ENCODE measurements at places on chromosomes 4 and X.

- no peak for DNase-seq
Measured at GRCh38 chr4:33739884-33740632, 2504.3 kb downstream of the ARAP2 start.

GRCh38 chr4:6097581-6097980 lies 79.3 kb upstream of the C4orf50 start:
- no peak for DNase-seq

GRCh38 chr4:18050448-18050847 lies 28.9 kb upstream of the LCORL start:
- no peak for DNase-seq

GRCh38 chr4:98745366-98745765 lies 87.0 kb upstream of the TSPAN5 start:
- DNase-seq: no peak

GRCh38 chr4:25638806-25639205 lies 16.8 kb upstream of the SLC34A2 start:
- DNase-seq: no peak

DNA sequence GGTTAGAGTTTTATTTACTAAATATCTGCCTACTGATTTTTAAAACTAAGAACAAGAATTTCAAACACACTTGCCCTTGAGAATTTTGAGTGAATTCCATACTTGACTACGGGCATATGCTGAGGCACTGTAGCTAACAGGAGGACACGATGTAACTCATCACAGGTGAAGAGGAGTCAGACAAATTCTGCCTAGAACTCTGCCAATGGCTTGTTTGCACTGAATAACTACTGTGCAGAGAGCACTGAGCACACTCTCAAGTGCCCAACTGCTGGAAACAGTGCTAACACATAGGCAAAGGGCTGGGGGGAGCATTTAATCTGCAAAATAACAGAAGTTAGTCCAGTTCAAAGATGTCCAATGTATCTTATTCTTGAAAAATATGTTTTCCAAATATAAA lies 104.4 kb downstream of the WDFY3 start:
- DNase-seq: peak; percentile 2

- no peak for DNase-seq
Measured at GRCh38 chr4:120227554-120227953, 160.9 kb upstream of the MAD2L1 start.

GRCh38 chrX:55011294-55011693 lies 11.1 kb downstream of the APEX2 start:
- DNase-seq: no peak

DNA sequence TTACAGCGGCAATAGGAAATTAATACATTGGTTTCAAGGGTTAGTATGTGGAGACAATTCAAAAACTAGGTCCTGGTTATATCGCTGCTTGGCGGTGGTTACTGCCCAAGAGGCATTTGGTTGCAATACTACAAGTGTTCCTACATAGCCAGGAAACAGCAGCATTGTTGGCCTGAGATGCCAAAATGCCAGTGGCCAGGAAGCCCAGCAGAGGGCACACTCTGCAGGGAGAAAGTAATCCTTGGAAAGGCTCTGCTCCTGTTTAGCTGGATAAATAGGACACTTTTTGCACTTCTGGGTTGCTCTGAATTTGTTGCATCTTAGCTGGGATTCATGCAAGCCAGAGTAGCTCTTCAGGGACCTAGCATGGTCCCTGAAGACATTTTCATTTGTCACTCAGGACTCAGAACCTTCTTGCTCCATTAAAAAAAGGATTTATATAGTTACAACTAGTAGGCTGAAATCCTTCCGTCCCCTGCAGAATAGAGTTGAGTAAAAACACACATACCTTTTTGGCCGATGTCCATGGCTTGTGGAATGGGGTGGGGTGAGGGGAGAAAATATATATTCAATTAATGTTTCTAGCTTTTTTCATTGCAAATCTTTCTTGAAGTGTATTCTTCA lies 8.1 kb upstream of the GPR119 start:
- peak; percentile 29 for DNase-seq

GRCh38 chr4:33961761-33962160 lies 2282.6 kb downstream of the ARAP2 start:
- no peak for DNase-seq

DNA sequence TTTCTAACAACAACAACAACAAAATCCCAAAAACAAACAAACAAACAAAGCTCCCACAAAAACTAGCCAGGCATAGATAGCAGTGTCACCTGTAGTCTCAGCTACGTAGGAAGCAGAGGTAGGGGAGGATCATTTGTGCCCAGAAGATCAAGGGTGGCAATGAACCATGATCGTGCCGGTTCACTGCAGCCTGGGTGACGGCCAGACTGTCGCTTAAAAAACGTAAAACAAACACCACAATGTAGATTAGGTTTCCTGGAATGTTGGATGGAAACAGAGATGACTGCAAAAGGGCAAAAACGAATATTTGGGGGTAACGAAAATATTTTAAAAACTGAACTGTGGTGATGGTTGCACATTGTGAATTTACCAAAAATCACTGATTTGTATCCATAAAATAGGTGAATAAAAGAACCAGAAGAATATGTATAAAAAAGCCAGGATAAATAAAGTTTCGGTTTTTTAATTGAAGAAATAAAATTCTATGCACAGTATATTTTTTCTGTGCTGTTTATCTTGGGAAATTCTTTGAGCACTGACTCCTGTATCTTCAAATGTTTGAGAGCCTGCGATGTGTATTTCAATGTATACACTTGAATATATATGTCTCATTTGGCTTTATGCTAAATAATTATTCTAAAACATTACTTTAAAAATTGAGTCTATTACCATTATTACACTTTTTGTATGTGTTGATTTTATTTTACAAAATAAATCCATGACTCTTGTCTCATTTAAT lies 1477.0 kb downstream of the PCDH7 start:
- DNase-seq: no peak

DNA sequence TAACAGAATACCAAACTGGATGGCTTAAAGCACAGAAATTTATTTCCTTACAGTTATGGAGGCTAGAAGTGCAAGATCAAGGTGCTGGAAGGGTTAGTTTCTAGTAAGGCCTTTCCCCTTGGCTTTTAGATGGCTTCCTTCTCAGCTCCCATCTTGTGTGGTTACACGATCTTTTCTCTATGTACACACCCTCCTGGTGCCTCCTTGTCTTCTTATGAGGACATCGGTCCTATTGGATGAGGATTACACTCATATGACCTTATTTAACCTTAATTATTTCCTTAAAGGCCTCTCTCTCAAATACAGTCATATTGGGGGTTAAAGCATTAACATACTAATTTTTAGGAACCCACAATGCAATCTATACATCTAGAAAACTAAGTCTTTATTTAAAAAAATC lies 787.9 kb upstream of the GALNTL6 start:
- no peak for DNase-seq

DNA sequence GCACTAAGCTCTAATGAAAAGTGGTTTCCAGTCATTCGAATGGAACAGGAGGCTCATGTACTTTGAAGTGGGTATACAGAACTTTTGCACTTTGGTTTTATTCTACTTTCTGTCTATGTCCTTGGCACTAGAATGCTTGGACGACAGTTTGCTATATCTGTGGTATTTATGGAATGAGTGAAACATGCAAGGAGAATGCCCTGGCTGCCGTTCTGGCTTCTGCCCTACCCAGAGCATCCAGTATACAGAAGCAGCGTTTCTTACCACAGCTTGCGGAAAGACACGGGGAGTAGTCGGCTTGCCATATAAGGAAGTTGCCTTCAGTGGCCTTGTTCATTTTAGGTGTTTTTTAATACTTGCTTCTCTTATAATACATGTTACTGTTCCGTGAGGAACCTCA lies 98.0 kb downstream of the TBL1X start:
- DNase-seq: no peak

DNA sequence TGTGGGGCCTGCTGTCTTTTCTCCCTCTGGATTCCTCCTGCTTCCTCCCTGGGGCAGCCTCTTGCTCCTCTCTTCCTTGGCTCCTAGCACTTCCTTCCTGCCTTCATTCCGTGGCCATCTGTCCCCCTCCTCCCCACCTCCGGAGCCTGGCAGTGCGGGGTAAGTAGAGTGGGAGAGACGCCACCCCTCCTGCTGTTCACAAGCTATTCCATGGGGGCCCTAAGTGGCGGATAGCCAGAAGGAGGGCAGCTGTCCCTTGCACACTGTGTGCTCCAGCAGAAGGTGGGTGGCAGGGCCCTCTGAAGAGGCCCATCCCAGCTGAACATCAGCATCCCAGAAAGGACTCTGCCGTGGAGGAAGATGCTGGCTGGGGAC lies 27.4 kb downstream of the CCNQ start:
- DNase-seq: no peak

DNA sequence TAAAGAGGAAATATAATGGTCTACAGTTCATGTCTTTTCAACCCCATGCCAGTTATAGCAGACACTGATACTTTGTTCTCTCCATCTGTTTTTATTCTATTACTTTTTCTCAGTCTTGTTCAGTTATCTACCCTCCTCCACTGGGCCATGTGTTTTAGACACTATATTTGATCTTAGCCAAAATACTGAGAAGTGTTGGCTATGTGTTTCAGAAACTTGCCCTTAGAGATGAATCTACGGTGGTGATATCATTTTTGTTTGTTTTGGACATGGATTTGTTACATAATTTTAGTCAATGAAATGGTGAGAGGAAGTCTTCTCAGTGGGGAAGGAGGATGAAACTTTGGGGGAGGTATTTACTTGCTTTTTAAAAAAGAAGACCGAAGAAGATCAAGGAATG lies 211.5 kb upstream of the DDX53 start:
- no peak for DNase-seq
